ENCODE measurements at places on chromosomes 16 and 17.

DNA sequence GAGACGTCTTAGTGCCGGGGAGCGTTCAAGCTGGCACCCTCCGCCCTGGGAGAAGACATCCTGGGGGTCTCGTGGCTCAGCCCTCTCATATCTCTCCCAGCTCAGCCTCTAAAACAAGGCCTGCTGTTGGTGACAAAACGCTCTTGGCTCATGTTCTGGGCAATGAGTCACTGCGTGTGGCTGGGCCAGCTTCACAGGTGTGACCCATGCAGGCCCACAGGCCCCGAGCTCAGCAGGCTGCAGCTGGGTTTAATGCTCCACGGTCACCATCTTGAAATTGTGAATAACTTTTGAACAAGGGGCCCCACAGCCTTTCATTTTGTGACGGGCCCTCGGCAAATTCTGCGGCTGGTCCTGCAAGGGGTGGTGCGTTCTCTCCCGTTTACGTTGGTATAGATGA, 22.4 kb downstream of the GAA start:
- DNase-seq = no peak

DNA sequence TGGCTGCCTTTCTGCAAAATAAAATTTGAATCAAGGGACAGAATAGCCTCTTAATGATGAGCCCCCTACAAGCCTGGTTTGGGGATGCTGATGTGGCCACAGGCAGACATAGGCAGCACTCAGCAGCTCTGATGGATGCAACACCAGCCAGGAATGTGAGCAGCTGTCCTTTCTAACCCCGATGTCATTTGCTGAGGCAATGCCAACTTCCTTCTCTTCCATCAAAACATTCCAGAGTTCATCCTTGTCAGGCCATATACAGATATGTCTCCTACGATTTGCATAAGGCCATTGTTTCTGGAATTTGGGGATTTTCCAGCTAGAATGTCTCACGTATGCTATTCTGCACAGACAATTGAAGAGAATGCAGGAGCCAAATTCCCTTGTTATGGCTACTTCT, 52.1 kb upstream of the MYOCD start:
- DNase-seq = no peak

- DNase-seq = no peak
Observed at GRCh38 chr16:53781023-53781605, 77.2 kb downstream of the FTO start.

DNA sequence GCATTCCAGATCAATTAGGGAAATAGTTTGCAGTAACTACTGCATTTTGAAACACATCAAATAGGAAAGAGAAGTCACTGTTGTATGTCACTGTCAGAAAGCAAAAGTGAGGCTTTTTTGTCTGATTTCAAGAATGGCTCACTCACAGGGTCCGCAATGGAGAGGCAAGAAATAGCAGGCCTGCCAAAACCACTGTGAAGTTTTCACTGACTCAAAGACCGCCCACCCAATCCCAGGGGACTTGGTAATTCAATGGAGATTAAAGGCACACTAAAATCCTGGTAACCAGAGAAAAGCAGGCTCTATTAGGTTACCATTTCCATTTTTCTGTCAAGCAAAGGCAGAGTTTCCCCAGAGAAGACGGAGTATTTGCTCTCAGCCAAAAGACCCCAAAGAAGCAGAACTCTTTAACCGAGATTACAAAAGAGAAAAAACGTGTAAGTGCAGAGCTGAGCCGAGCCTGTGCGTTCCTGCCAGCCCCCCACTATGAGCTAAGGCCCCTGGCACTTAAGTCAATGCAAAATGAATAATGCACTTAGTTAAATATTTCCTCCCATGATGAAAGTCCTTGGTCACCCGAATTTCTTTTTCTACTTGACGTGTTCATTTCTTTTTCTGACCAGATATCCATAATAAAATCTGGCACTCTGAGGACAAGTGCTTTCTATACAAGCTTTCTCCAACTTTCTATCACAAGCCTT, 57.0 kb downstream of the FOXL1 start:
- DNase-seq = no peak

DNA sequence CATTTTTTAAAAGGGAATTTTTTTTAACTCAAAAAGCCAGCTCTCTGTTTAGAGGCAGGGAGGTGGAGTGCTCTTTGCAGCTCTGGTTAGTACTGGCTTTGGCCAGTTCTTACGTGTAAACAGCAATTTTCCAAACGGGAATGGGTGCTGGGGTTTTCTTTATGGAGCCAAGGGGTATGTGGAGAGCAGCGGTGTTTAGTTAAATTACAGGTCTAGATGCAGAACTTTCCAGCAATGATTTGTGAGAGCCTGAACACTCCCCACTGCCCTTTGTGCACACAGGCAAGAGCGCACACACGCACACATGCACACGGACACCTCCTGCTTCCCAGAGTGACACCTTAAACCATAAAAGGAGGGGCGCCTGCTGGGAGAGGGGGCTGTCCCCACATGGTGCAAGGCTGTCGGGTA, 140.2 kb downstream of the MSI2 start:
- no peak for DNase-seq

DNA sequence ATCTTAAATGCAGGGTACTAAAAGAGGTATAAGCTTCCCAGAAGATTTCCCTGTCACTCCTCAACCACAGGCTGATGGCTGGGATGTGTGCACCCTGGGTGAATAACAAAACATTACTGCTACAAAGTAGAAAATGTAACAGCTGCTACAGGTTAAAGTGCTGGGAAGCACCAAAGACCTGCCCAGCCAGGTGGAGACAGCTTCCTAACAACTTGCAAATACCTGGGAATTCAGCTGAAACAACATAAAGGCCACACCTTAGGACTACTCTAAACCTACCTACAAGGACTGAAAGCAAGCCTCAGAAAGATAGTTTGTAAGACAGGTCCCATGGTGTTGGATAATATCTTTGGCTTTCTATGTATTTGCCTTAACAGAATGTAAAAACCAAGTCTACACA, 118.5 kb downstream of the CEP112 start:
- DNase-seq = no peak

Data from stimulated activated CD8-positive, alpha-beta memory T cell treated with anti-CD3 and anti-CD28 coated beads, Interleukin-4, amount 100 ng/mL, for 4 hours (primary cell).